ENCODE measurements at places on chromosomes 6 and 20.

DNA sequence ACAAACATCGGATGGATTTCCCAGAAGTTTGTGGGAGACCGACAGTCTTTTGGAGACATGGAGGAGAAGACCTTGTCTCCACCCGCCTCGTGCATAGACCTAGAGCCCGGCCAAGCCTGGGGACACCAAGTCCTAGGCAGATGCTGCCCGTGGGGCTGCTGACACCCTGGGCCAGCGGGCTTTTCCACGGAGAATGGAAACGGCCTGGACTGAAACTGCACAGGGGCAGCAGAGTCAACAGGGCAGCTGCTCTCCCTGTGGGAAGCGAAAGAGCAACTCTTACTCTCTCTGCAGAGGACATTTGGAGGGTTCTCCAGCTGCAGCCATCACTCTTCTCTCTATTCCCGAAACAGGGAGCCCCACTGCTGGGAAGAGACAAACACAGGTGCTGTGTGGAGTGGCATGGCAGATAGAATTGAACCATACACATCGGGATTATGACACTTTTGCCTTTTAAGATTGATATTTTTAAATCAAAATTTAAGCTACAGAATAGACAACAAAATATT lies 401.2 kb downstream of the THBS2 start:
- no peak for DNase-seq

DNA sequence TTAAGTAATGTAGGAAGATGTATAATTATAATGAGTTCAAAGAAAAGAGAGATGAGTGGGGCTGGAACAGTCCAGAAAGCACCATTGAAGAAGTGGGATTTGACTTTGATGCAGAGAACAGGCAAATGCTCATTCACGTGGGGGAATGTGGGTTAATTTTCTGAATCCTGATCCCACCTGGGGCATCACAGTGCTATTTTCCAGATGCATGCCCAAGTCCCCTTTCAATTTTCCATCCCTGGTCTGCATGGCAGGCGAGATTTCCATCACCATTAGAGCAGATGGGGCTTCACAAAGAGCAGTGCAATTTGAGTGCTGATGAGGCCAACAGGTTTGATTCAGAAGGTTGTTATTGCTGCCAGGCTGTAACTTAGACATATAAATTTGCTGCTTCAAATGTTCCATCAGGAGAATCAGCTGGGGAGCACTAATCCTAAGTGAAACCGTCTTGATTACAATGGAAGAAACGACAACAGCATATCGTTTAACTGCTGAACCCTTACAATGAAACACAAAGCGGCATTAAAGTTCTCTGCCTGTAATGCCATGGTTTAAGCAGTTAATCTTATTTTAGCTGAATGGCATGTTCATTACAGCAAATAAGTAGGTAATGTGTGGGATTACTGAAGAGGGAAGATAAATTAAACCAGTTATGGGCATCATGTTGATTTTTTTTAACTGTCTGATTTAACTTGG lies 45.2 kb downstream of the OSTM1 start:
- no peak for DNase-seq

DNA sequence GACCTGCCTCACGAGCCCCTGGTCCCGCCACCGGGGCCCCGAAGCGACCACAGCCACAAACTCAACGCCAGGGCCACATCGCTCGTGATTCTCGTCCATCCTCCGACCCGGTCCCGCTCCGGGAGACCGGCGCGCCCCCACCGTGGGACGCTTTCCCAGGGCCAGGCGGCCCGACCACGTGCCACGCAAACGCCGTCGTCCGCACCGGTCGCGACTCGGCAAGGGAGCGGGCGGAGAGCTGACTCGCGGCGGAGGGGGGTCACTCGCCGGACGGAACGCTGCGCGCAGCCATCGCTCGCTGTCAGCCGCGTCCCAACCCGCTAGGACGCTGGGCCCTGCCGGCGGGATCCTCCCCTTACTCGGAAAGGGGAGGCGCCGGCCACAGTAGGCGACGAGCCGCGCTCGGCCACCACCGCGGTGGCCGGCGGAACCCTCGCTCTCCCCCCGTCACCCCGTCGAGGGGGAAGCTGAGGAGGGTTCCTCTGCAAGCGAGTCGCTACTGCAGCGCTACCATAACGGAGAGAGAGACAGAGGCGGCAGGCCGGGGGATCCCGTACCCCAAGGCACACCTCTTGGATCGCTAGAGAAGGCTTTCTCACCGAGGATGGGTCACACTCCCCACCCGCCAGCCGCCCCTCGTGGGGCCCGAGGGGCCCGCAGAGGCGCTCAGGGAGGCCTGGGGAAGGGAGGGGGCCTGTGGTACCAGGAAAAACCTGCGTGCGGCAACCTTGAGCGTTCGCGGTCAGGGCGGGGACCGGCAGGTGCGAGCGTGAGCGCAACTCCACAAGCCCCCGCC lies 511.8 kb upstream of the ZNF337 start:
- DNase-seq, result peak; percentile 20

DNA sequence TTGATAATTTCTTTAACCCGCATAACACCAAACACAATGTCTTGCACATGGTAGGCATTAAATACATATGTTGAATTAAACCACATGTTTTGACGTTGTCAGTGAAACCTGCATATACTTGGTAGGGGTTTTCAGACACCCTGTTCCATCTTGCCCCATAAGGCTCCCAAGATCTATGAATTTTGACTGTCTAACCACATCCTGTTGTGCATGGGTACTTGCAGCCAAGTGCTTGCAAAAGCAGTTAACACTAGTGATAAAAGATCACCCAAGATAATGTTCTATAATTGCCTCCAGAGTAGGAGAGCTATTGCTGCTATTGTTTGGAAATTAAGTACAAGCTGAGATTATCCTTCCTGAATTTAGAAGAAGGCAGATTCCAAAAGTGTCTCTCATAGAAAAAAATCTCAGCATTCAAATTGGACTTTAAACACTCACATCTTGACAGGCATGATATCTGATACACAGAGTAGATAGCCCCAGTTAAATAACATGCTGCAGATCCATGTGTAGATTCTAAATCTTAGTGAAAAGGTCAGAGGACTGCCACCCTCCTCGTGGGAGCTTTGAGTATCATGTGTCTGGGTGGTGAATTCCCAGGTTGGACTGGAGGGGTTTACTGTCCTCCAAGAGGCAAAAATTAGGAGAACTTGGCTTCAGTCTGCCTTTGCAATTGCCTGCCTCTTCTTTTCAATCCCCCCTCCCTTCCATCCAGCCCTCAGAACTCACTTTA lies 25.8 kb upstream of the CCN6 start:
- DNase-seq, result no peak

GRCh38 chr20:52139986-52140385 lies 51.6 kb downstream of the ZFP64 start:
- DNase-seq, result no peak

- no peak for DNase-seq
Measured at GRCh38 chr6:12291839-12292604, 1.9 kb downstream of the EDN1 start.

DNA sequence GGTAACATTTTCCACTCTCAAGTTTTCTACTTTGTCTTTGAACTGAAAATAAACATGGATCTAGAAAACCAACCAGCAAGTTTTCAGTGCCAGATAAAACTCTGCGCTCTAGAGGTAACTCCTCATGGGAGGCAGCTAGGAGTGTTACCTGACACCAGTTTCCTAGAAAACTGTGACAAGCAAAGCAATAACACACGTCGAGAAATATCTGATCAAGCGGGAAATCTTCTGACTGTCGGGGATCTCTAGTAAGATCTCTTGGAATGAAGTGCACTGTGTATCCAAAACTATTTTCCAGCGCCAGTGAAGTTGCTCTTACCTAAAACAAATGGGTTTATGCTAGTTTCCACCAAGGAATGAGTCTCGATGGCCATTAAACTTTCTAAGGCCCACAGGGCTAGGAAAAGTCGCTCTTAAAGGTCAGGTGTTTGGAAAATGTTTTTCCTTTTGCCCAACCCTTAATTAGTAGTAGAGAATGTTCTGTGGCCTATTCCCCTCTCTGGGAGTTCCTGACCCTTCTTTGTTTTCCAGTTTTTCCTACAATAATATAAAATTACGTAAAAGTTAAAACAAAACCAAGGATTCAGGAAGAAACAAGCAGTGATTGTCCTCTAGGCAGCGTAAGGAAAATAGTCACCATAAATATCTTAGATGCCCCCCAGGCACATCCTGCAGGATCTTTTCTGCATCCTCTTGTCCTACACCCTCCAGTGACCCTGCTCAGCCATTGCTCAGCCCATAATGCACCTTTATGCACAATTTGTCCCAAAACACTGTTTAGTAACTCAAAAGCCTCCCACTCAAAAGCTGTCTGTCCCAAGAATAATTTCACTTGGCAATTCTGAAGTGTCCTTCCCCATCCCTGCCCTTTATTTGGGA lies 137.7 kb upstream of the AKAP12 start:
- DNase-seq, result no peak

DNA sequence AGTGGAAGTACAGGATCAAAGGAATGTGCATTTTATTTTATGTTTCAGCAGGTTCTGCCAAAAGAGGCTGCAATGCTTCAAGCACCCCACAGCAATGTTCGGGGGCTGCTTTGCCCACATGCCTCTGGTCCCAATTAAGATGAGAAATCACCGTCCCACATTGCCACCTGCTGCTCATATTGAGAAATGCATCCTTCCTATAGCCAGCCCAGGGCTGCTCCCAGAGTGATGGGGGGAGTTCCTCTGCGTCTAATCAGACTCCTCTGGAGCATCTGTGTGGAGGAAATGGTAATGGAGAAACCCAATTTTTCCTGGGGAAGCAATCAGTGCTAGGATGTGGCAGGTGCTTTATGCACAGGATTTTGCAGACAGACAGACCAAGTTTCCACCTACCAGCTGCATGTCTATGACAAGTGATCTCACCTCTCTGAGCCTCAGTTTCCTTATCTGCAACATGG lies 33.7 kb downstream of the PTGIS start:
- DNase-seq, result peak; percentile 54

GRCh38 chr6:11804701-11805100 lies 26.1 kb upstream of the ADTRP start:
- no peak for DNase-seq

GRCh38 chr20:5974531-5974930 lies 24.1 kb downstream of the MCM8 start:
- no peak for DNase-seq

- DNase-seq, result no peak
Measured at GRCh38 chr6:166169549-166170421, 2.1 kb upstream of the TBXT start.

DNA sequence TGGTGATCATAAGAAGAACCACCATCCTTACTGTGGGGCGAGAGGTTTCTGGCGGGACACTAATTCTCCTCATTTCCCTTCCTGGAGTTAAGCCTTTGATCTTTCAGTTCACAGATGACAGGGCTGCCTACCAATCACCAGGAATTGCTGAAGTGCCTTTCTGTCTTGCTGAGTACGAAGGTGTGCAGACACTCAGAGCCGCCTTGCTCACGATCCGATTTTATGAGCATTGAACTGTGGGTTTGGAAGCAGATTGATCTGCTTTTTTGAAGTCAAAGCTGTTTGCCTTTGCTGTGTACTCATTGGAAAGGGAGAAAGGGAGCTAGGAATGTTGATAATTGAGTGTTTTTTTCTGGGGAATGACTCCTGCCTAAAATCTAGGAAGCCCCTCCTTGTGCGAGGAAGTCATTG lies 129.1 kb upstream of the SALL4 start:
- DNase-seq, result no peak

DNA sequence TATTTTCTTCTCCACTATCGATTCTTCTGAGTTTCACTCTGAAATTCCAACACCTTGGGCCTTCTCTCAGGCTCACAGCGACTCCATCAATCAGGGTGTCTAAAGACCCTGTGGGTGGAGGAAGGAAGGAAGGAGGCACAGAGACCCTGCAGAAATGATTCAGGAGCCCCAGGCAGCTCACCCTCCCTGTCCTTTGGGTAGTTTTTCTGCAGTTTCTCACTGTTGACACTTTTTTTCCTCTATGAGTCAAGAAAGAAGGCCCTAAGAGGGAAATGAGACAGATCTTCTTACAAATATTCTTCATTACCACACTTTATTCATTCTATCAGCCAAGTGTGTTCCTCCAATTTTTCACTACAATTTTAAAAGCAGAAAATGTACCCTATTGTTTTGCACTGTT lies 34.2 kb upstream of the TBXT start:
- DNase-seq, result no peak

GRCh38 chr6:164502833-164503232 lies 806.6 kb downstream of the C6orf118 start:
- DNase-seq, result no peak

DNA sequence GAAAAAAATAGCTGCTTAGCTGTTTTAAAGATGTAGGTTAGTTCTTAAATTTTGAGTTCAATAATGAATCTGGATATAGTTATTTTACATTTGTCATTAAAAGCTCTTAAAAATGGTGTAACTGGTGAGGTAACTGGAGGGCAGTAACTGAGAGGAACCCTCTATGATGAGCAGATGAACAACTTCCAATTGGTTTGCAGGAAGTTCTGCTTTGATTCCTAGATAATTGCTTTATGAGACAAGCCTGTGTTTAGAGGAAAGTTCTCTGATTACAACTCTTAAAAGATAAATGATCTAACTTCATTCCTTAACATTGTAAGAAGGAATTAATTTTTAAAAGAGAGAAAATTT lies 8.5 kb downstream of the MYLIP start:
- DNase-seq, result no peak

GRCh38 chr20:51600016-51600420 lies 57.5 kb upstream of the NFATC2 start:
- DNase-seq, result no peak

- DNase-seq, result no peak
Measured at GRCh38 chr6:25275436-25275835, 3.7 kb upstream of the CARMIL1 start.

- DNase-seq, result no peak
Measured at GRCh38 chr6:132967871-132968270, 153.5 kb downstream of the RPS12 start.

All from activated CD8-positive, alpha-beta memory T cell treated with anti-CD3 and anti-CD28 coated beads, Interleukin-2, amount 50 U/mL, for 4 hours (primary cell).